ENCODE measurements at places on chromosomes 11 and 22.

DNA sequence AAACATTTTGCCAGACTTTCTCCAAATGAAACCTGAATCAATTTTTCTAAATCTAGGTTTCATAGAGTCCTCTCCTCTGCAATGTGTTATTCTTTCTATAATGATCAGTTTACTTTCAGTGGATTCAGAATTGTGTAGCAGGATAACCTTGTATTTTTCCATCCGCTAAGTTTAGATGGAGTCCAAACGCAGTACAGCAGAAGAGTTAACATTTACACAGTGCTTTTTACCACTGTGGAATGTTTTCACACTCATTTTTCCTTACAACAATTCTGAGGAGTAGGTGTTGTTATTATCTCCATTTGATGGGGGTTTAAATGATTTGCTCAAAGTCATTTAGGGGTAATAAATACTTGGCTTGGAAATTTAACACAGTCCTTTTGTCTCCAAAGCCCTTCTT, 9.6 kb downstream of the RAG1 start:
- DNase-seq: no peak

DNA sequence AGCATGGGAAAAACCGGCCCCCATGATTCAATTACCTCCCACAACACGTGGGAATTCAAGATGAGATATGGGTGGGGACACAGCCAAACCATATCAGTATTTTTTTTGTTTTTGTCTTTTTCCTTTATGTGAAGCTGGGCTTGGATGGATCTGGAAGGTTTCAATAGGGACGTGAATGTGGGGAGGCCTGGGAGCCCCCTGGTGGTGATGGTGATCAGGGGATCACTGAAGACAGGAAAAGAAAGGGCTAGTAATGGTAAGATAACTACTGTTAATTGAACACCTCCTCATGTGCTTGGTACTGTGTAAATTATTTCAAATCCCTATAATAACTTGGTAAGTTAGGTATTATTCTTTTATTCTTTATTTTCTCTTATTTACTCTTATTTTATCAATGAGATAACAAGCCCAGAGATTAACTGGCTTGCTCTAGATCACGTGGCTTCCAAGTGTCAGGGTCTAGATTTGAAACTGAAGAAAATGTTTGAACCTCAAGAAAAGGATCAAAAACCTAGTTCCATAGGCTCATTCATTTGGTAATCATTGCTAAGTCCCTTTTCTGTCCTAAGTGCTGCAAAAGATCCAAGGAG, 364.2 kb downstream of the TENM4 start:
- DNase-seq: no peak

- no peak for DNase-seq
Measured at GRCh38 chr11:34339149-34340064, 18.4 kb downstream of the ABTB2 start.

GRCh38 chr11:123428116-123428715, 1.9 kb upstream of the GRAMD1B start:
- no peak for DNase-seq

GRCh38 chr11:70397336-70397982, 870 bp upstream of the CTTN start:
- no peak for DNase-seq

Data from HFFc6 (cell line).